ENCODE measurements at places on chromosomes 7 and 10.

DNA sequence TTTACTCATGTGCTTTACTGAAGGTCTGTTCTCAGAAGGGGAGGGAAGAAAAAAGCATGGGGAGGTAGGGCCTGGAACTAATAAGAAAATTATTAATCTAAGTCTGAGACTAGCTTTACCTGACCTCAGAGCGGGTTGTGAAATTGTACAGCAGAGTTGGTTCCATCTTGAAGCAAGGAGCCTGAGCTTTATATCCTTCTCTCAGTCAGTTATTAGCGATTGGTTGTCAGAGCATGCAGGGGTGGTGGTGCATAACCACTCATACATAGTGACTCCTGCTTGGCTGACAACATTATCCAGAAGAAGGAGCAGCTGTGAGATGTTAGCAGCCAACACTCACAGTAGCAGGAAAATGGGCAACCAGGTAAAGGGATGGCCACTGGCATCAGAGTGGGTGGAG lies 976.3 kb upstream of the LRRTM3 start:
- no peaks in the 10 kb centered on the region for H3K36me3 ChIP-seq
- DNase-seq = no peak
- no peaks in the 10 kb centered on the region for H3K27me3 ChIP-seq
- H3K27ac ChIP-seq = no peak overlapping the region
- no peak overlapping the region for H3K4me3 ChIP-seq

DNA sequence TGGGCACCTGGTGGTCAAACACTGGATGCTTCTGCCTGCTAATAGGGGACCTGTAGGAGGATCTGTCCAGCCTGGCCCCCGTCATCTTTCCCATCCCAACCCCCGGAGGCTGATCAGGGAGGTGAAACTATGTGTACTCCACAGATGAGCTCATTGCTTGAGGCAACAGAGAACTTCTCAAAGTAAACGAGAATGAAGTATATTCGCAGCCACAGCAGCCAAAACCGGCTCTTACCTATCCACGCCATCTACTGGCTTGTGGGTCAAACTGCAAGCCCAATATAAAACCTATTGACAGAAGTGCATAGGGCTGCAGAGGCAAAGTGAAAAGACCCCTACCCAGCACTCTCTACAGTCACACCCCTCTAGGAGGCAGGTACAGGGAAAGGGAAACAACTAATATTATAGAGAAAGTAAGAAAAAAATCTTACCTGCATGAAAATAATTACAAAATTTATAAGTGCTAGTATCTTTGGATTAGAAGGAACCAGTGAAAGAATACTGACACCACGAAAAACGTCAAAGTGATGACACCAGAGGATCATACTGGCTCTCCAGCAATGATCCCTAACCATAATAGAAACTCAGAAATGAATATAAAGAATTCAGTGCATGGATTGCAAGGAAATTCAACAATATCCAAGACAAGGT lies 973.5 kb downstream of the ANKRD7 start:
- H3K4me1 ChIP-seq = no peaks in the 10 kb centered on the region
- H3K36me3 ChIP-seq = no peaks in the 10 kb centered on the region
- H3K27me3 ChIP-seq = no peaks in the 10 kb centered on the region

DNA sequence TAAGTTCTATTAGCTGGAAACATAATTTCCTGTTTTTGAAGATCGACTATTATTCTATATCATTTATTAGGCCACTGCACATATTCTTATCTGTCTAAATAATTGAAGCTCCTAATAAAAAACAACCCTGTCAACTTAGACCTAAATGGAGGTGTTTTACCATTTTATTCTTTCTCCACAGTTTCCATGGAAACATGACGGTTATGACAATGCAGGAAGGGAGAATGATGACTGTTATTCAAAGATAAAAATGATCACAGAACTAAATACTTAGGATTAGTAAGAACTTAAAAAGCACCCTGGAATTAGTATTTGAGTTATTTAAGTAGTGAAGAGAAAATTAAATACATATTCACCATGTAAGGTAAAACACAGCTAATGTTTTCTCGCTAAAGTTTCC lies 119.9 kb upstream of the DKK1 start:
- H3K27me3 ChIP-seq = no peaks in the 10 kb centered on the region
- H3K4me3 ChIP-seq = no peak overlapping the region
- H3K36me3 ChIP-seq = no peaks in the 10 kb centered on the region
- no peak overlapping the region for H3K27ac ChIP-seq
- no peak for DNase-seq

DNA sequence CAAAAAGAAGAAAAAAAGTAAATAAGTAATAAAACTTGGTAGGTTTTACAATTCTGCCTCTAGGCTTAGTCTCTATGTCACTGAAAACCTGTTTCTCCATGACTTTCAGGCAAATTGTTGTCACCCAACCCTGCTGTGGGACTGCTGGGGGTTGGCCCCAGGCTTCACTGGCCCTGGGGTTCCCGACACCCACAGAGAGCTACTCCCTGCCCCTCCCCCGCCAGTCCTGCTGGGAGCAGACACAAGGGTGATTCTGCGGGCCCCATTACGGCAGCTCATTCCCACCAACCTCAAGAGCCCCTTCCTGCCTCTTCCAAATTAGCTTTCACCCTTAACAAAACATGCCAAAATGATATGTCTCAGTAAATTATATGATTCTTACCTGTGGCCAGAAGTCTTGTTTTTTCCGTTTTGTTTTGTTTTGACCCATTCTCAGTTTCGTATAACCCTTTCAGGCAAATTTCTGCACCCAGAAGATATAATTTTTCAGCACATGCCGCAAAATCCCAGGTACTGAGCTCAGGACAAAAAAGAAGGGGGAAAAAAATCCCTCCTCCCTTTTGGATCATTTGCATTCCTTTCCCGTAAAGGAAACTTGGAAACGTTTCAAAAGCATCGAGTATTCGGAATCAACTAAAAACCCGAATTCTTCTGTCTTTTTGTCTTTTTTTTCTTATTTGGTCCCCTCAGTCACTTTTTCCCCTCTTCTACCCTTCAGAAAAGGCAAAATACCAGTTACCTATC lies 27.8 kb downstream of the CHST15 start:
- H3K4me3 ChIP-seq = no peak overlapping the region
- DNase-seq = no peak
- H3K27ac ChIP-seq = peak overlapping the region; percentile 68
- H3K27me3 ChIP-seq = no peaks in the 10 kb centered on the region
- no peaks in the 10 kb centered on the region for H3K36me3 ChIP-seq

DNA sequence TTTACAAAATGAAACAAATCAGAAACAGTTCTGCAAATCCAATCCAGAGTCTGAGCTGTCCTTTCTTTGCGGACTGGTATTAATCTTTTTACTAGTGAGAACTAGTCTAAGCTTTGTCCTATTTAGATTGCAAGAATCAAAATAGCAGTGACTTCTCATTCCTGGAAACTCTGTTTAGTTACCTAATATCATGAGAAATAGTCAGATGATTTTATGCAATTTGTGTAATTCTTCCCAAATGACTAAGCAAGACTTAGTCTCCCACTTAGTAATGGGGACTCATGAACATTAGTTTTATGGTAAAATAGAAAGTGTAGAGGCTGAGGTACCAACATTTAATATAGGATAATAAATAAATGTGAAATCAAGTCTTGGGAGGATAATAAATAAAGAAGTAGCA lies 341.3 kb downstream of the DNAJB9 start:
- no peaks in the 10 kb centered on the region for H3K27me3 ChIP-seq
- no peak for DNase-seq
- H3K36me3 ChIP-seq = no peaks in the 10 kb centered on the region
- no peaks in the 10 kb centered on the region for H3K4me1 ChIP-seq

- no peaks in the 10 kb centered on the region for H3K36me3 ChIP-seq
- H3K4me1 ChIP-seq = no peaks in the 10 kb centered on the region
- H3K27ac ChIP-seq = no peak overlapping the region
- no peaks in the 10 kb centered on the region for H3K27me3 ChIP-seq
These were observed 10.1 kb downstream of the OTUD1 start for GRCh38 chr10:23448802-23449570.

- H3K4me3 ChIP-seq = no peak overlapping the region
- no peak overlapping the region for H3K27ac ChIP-seq
- no peaks in the 10 kb centered on the region for H3K4me1 ChIP-seq
- no peak for DNase-seq
- no peaks in the 10 kb centered on the region for H3K36me3 ChIP-seq
- no peaks in the 10 kb centered on the region for H3K27me3 ChIP-seq
These were observed 144.6 kb downstream of the CHCHD3 start for GRCh38 chr7:132937286-132937685.

DNA sequence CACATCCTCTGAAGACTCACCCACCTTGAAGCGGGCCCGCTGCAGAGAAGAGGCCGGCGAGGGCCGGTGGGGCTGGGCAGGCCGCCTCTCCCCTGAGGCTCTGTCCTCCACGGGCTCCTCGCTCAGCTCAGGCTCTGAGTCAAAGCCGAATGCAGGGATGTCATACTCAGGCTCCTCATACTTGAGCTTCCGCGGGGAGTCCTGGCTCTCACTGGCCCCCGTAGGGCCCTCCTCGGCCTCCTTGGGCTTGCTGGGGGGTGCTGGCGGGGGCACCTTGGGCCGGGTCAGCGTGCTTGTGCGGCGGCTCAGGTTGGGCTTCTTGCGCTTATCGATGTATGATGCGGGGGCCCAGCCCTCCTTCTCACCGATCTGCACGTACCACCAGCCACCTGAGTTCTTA lies 109.9 kb downstream of the NEURL1 start:
- no peak for DNase-seq
- H3K4me3 ChIP-seq = no peak overlapping the region
- no peaks in the 10 kb centered on the region for H3K4me1 ChIP-seq
- H3K36me3 ChIP-seq = peaks cover 2% of the 10 kb centered on the region
- H3K27ac ChIP-seq = no peak overlapping the region
- H3K27me3 ChIP-seq = no peaks in the 10 kb centered on the region

DNA sequence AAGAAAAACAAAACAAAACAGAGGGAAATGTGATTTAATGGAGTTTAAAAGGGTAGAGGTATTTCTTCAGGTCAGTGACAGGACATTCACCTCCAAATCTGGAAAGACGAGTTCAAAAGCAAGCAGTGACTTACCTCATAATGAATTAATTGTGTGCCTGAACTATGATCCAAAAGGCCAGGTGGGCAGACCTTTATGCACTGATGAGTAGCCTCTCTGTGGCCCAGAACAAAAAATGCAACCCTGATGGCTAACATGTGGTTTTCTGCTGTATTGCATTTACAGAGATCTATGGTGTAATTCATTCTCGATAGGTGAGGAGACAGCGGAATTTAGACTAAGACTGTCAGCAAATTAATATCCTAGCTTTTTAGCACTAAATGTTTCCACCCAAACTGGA lies 142.0 kb downstream of the HDAC9 start:
- no peak overlapping the region for H3K4me3 ChIP-seq
- H3K4me1 ChIP-seq = no peaks in the 10 kb centered on the region
- H3K36me3 ChIP-seq = no peaks in the 10 kb centered on the region
- DNase-seq = no peak

- peak; percentile 29 for DNase-seq
- no peaks in the 10 kb centered on the region for H3K4me1 ChIP-seq
- H3K27ac ChIP-seq = no peak overlapping the region
- H3K4me3 ChIP-seq = no peak overlapping the region
- peaks cover 17% of the 10 kb centered on the region for H3K27me3 ChIP-seq
- H3K36me3 ChIP-seq = no peaks in the 10 kb centered on the region
These were observed 51.0 kb upstream of the NKX6-2 start for GRCh38 chr10:132836832-132837540.

GRCh38 chr7:98655611-98656010 lies 38.5 kb downstream of the NPTX2 start:
- DNase-seq = no peak
- no peak overlapping the region for H3K4me3 ChIP-seq
- no peak overlapping the region for H3K27ac ChIP-seq
- no peaks in the 10 kb centered on the region for H3K36me3 ChIP-seq
- no peaks in the 10 kb centered on the region for H3K27me3 ChIP-seq
